Activated CD4-positive, alpha-beta T cell treated with anti-CD3 and anti-CD28 coated beads for 36 hours (primary cell): ENCODE measurements at places on chromosomes 13 and 19. TPM values are rescaled to one million over a fixed set of nuclear protein-coding genes. Genes with fewer than 3 reads are reported as not detected.

The TEX101 gene
- not detected for total RNA-seq

The KCNC3 gene
- total RNA-seq: 9.1 TPM

The CLC gene
- not detected for total RNA-seq

The KIR2DL1 gene
- not detected for total RNA-seq

The GJA3 gene
- total RNA-seq: 0.26 TPM

The ICAM5 gene
- total RNA-seq: 1.9 TPM

The IGLON5 gene
- 0.28 TPM for total RNA-seq

DNA sequence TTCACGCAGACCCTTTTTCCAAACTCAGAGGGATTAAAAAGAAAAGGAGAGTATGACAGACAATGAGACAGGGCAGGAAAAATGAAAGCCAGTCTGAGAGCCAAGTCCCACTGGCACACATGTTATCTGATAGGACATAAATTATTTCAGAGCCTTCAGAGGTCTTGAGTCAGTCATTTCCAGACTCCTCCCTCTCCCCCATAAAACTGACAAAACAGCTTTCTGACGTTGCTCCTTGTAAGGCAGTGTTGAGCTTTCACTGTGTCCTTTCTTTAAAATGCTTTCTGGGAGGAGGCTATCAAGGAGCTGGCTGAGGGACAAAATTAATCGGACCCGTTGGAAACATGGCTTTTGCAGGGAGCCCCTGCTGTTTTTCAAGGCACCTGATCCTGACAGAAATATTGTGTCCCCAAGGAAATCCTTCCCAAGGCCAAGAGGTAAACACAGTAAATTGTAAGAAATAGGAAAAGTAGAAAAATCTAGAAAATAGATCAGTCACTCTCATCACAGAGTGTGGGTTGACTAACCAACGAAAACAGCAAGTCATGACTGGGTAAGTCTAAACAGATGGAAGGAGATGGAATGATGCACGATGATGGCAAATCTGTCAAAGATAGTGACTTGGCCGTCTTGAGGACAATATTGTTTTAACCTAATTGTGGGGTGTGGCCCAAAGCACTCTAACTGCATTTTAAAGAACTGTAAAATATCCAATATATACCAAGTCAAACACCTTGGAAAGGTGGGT, 89.7 kb downstream of the DCT start:
- DNase-seq: no peak

DNA sequence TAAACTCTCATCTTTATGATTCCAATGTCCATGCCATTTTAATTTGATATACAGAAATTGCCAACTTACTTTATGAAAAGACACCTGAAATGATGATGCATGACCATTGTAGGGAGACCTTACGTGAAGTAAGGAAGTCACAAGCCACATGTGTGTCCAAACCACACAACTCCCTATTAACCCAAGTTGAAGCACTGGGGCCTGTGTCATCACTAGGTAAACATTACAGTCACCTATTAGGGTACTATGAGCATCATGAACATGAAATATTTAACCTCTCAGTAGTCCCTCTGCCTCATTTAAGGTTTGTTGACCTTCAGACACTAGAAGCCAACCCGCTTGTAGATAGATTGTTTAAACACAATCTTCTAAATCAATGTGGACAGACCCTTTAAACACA, 576.9 kb downstream of the IRS2 start:
- DNase-seq: no peak

DNA sequence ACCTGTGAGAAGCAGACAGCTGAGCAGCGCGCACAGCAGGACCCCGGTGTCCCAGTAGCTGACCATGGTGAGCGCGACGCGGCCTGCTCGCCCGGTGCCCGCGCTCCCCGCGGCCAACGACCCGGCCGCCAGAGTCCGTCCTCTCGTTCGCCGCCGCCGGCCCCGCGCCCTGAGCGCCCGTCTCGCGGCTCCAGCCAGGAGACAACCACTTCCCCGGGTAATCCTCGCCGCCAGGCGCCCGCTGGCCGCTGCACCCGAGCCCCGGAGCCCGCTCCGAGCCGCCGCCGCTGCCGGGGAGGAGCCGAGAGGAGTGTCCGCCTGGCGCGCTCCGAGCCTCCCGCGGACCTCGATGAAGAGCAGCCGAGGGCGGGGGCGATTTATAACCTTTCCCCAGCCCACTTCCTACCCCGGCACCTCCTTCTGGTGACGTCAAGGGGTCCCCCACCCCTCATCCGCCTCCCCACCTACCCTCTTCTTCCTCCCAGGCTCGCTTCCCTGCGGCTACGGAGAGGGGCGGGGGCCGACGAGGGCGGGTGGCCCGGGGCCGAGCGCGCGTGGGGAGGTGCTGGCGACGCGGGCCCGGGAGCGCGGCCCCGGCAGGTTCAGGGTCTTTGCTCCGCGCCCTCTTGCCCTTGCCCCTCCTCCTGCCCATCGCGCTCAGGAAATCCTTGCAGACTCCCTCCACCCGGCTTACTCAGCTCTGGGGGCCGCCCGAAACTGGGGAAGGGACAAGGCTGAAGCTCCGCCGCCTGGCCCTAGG, at the start of gene FLT1:
Gene FLT1, minus strand, starts transcription at position 351 of the 760 bp plus-strand sequence. Its CDS starts 285 bp downstream, at position 66.
- peak; percentile 69 for DNase-seq

DNA sequence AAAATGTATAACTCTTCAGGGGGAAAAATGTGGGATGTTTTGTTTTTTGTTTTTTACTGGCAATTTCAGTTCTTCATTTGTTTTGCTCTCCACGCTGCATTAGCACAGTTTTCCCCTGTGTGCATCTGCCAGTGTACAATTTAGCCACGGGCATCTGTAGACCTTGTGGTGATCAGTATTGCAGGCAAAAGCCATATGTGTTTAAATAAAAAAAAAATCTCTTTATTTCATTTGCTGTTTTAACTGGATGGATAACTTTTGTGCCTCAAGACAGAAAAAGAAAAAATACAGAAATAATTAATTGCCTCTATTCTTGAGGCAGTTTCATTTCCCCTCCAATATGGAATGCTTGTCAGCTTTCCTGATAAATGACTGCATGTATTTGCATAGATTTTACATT, 7.9 kb upstream of the MAB21L1 start:
- no peak for DNase-seq

- peak; percentile 57 for DNase-seq
Measured at GRCh38 chr19:12784394-12784870, 6.9 kb upstream of the JUNB start.

GRCh38 chr13:77176350-77176749, 149.4 kb upstream of the FBXL3 start:
- DNase-seq: no peak

DNA sequence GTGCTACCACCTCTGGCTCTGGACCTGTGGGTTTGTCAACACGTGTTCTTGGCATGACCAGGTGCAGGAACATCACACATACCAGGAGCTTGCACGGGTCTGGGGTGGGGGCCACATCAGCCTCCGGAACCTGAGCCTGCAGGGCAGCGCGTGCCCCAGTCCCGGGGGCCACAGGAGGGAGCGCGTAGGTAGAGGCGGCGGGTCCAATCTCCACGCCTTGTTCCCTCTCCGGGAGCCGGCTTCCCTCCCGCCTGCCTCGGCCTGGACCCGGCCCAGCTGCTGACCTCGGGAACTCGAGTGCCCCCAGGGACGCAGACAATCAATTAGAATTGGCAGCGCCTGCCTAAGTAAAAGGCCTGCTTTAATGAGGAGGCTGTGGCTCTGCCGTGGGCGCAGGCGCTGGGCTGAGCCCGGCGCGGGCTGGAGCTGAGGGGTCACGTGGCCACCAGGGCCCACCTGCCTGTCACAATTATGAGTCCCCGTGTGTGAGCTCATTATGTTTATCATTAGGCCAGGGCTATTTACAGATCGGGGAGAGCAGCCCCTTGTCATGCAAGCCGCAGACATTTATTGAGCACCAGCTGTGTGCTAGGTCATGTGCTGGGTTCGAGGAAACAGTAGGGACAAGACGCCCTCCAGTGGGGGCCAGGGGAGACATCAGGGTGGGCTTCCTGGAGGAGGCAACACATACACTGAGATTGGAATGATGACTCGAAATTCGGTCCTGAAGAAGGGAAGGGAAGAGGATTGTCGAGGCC, 32.2 kb upstream of the TNFAIP8L1 start:
- DNase-seq: no peak

- DNase-seq: no peak
Measured at GRCh38 chr19:467554-467953, 6.7 kb upstream of the SHC2 start.

DNA sequence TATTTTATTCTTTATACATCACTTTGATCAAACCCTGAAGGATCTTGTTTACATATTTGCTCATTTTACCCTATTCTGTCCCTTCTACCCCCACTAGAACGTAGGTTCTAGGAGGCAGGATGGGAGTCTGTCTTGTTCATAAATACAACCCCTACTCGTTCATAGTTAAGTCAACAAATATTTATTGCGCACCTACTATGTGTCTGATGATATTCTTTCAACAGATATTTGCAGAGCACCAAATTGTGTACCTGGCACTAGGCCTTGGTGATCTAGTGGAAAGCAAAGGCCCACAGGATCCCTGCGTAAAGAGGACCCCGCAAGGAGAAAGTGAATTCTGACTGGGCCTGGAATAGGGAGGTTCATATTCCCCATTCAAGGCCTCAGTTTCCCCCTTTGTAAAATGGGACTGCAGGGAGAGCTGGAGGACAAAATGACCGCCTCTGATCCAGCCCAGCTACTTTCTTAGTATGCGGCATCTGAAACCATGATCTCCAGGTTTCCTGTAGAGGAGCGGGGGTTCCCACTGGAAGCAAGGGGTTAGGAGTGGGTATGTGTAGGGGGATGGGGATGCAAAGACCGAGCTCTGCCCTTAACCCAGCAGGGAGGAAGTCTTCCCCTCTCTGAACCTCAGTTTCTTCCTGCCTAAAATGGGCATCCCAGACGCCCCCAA, 534 bp upstream of the GEMIN7 start:
- DNase-seq: no peak

- DNase-seq: no peak
Measured at GRCh38 chr19:50599427-50599826, 31.2 kb upstream of the LRRC4B start.

GRCh38 chr13:106205871-106206270, 329.6 kb downstream of the EFNB2 start:
- no peak for DNase-seq

- no peak for DNase-seq
Measured at GRCh38 chr19:1871630-1872029, 8.3 kb upstream of the KLF16 start.

GRCh38 chr19:17951990-17952976, 14.6 kb upstream of the KCNN1 start:
- DNase-seq: no peak

GRCh38 chr13:98184792-98185191, 7.7 kb upstream of the RNF113B start:
- DNase-seq: no peak
